ENCODE measurements at places on chromosomes 13 and 19.

DNA sequence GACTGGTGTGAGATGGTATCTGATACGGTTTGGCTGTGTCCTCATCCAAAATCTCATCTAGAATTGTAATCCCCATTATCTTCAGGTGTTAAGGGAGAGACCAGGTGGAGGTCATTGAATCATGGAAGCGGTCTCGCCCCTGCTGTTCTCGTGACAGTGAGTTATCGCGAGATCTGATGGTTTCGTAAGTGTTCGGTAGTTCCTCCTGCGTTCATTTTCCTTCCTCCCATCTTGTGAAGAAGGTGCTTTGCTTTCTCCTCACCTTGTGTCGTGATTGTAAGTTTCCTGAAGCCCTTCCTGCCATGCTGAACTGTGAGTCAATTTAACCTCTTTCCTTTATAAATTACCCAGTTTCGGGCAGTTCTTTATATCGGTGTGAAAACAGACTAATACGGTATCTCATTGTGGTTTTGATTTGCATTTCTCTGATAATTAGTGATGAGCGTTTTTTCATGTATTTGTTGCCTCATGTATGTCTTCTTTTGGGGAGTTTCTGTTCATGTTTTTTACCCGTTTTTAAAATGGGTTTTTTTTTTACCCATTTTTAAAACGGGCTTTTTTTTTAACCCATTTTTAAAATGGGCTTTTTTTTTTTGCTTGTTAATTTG lies 102.8 kb upstream of the SLC10A2 start:
- no peak for DNase-seq

- DNase-seq: no peak
Observed at GRCh38 chr19:49687566-49688316, 1.7 kb upstream of the ADM5 start.

DNA sequence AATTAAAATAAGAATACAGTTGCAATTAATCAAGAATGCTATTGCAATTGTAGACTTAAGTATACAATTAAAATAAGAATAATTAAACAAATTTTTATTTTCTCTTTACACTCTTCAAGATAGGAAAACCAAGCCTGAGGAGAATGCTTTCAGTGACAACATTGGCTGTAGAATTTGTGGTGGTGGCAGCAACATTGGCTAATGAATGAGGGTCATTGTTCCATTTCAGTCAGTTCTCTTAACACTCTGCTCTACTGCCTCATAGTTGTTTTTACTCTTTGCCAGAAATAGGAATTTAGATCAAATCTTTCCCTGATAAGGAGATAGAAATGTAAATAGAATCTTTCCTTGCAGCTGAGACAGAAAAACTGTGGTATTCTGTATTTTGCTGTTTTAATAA lies 391.6 kb downstream of the PCDH20 start:
- DNase-seq: no peak

DNA sequence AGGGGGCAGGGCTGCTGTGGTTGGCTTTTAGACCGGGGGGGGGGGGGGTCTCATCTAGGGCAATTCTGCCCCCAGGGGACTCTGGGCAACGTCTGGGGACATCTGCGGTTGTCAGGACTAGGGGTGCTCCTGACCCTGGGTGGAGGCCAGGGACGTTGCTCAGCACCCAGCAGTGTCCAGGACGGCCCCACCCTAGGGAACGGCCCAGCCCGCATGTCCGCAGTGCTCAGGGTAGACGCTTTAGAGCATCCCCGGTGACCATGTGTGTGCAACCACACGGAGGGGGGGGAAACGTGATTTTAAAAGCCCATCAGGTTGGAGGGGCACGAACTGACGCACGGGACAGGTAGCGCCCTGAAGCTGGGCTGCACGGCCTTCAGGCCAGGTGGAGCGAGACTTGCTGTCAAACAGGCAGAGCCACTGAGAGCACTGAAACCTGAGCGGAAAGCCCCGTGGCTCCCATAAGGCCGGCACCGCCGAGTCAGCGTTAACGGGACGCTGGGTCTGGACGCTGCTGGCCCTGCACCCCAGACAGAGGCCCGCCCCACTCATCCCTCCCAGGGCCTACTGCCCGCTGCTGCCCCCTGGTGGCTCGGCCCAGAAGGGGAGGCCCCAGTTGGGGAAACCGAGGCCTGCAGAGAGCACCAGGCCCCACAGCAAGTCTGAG lies 8.3 kb downstream of the CACTIN start:
- DNase-seq: peak; percentile 99

- DNase-seq: peak; percentile 80
Observed at GRCh38 chr19:58519355-58520256, at the start of gene ZBTB45. Gene ZBTB45 (minus strand): TSS chr19:58519810. CDS start chr19:58517673, 2,137 bp downstream.

GRCh38 chr19:3585301-3586126 lies at the start of gene GIPC3:
Gene GIPC3 (plus strand): TSS chr19:3585478. CDS start chr19:3585598, 120 bp downstream.
- DNase-seq: no peak

DNA sequence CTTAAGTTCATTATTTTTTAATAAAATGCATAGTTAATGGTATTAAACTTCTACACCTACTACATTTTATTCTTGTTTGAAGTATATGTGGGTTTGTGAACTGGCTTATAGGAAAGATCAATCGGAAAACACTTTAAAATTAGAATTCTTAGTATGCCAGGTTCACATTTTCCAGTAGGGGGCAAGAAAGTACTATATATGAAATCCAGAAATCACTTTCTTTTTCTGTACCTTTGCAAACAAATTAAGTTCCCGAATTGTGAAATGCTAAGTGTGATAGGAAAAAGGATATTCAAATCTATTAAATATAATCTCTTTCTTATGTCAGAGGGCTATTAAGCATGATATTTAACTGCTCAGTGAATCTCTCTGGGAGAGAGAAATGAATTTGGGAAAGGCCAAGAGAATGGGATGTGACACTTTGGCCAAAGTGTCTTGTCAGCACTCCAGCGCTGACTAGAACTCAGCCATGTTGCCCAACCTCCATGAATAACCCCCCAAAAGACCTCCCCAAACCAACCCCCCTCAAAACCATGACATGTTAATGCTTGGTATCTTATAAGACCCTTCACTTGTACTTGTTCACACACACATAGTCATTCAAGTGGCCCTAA lies 122.6 kb upstream of the SLC10A2 start:
- no peak for DNase-seq

DNA sequence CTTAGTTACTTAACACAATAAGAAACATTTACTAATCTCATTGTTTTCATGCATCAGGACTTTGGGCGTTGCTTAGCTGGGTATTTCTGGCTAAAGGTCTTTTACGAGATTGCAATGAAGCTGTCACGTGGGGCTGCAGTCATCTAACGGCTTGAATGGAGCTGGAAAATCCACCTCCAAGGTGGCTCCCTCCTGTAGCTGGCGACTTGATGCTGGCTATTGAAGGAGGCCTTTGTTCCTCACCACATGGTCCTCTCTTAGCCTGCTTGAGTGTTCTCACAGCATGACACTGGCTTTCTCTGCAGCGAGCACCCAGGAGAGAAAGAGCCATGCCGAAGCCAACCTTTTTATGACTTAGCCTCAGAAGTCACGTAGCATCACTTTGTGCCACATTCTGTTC lies 92.0 kb downstream of the NHLRC3 start:
- DNase-seq: no peak

GRCh38 chr19:58274771-58275201 lies 4.0 kb upstream of the ZNF8 start:
- DNase-seq: no peak

GRCh38 chr13:40445557-40445990 lies 220.9 kb downstream of the FOXO1 start:
- DNase-seq: peak; percentile 51

DNA sequence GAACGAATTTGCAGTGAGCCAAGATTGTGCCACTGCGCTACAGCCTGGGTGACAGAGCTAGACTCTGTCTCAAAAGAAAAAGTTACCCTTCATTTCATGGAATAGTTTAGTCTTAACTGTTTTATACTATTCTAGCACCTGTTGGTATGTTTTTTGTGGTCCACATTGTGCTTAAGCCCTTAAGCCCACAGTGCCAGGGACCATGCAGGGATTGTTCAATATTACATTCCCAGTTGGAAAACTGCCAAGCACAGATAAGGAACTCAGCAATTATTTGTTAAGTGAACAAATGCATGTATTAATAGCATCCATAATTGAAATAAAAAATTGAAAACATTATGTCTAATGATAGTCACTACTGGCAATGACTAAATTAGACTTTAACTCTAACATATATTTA lies 193.5 kb downstream of the PCDH17 start:
- DNase-seq: no peak

DNA sequence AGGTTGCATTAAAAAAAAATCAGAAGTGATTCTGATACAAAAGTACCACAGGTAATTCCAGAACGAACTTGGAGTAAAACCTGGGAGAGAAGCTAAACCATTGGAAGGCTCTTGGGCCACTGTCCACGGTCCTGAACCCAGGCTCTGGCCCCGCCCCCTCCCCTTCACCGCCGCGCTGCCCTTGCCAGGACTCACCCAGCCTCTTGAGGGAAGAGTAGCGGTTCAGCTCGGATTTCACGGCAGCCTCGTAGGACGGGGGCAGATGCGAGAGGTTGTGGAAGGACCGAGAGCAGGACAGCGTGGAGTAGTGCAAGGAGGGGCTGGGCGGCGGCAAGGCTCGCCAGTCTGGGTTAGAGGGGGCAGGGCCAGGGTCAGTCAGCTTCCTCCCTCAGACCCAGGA lies 5.7 kb downstream of the SHISA7 start:
- no peak for DNase-seq

- no peak for DNase-seq
Observed at GRCh38 chr19:19230999-19231398, 19.2 kb downstream of the NCAN start.

GRCh38 chr13:75055296-75055695 lies 426.7 kb downstream of the TBC1D4 start:
- DNase-seq: no peak

DNA sequence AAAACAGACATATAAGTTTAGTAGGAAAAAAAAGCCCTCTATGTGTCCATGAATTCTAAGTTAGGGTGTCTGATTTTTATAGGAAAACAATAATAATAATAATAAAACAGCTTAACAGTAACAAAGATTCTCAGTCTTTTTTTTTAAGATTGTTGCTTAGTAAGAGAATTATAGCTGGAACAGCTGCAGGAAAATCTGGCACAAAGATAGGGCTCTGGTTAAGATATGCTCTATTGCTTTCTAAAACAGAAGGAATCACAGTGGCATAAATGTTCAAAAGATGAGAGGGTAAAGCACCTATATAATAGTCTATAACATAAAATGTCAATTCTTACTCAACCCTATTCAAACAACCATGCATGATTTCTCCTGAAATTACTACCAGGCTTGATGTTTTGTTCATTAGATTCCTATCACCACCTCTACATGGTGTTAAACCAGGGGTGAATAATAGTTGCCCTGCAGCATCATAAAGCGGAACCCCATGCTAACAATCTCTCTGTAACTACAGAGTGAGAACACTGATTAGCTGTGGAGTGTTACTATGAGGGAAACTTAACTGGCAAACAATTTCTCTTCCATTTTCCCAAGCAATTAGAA lies 541.4 kb upstream of the MIR17HG start:
- no peak for DNase-seq

GRCh38 chr13:55087085-55087484 lies 2053.6 kb upstream of the PRR20A start:
- no peak for DNase-seq

- peak; percentile 61 for DNase-seq
Observed at GRCh38 chr19:4229179-4229931, at the start of gene EBI3. Gene EBI3 (plus strand): TSS chr19:4229523. CDS start chr19:4229551, 28 bp downstream.

- no peak for DNase-seq
Observed at GRCh38 chr13:36163286-36163685, 32.1 kb upstream of the DCLK1 start.

- no peak for DNase-seq
Observed at GRCh38 chr13:78659732-78660494, 958 bp upstream of the OBI1 start.

- no peak for DNase-seq
Observed at GRCh38 chr19:10237702-10238101, 6.6 kb upstream of the S1PR2 start.

GRCh38 chr13:26246154-26246553 lies 7.8 kb upstream of the CDK8 start:
- no peak for DNase-seq

DNA sequence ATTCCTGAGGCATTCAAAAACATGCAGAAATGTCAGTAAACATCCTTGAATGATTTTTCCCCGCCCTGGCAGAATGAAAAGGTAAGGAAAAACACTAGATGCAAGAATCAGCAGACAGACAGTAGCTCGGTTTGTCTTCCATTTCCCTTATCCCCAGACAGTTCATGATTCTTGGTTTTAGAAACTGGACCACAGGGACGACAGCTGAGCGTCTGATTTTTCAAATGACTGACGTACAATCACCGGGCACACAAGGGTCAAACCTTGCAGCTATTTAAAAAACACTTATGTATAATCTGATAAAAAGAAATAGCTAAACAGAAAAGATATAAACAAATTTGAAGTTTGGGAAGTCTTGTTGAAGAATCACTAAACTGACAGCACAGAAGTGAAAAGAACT lies 47.1 kb downstream of the DCLK1 start:
- DNase-seq: no peak

- no peak for DNase-seq
Observed at GRCh38 chr13:39315796-39316195, 277.5 kb downstream of the NHLRC3 start.

DNA sequence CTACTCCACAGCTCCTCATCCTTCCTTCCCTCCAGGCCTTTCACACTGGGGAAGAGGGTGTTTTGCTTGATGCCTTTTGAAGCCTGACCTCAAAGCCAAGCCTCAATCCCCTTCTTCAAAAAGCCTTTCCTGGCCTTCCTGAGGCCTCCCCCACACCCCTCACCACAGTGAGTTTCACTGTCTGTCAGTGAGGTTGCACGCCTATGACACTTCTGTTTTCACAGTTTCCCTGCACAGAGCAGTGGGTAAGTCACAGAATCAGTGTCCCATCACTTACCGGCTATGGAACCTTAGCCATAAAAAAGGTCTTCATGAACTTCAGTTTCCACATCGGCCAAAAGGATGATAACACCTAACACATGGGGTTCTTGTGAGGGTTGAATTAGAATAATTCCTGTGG lies 371.4 kb downstream of the UQCRFS1 start:
- DNase-seq: no peak

DNA sequence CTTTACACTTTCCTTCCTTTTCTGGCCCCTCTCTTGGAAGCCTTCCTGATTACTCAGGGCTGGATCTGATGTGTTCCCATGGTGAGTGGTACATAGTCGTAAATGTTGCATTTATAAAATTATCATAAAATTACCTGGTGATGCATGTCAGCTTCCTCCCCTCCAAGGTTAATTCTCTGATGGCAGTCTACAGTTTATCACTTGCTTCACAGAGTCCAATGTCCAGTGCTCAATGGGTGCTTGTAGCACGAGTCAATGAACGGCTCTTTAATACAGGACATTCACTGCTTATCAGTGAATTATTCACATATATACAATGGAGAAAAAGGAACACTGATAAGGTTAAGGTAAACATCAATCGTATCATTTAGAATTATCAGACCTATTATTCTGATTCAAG lies 27.0 kb upstream of the OXGR1 start:
- no peak for DNase-seq

- DNase-seq: no peak
Observed at GRCh38 chr19:6868351-6868750, 19.0 kb upstream of the ADGRE1 start.

GRCh38 chr19:23314505-23315251 lies 64.5 kb upstream of the ZNF724 start:
- DNase-seq: no peak

GRCh38 chr13:64675255-64675892 lies 2554.8 kb downstream of the PCDH9 start:
- DNase-seq: no peak
